ENCODE measurements at places on chromosomes 5 and 9.
A peak's percentile ranks its signal among the peaks of the same experiment; 100 is the strongest.

- DNase-seq = no peak
Measured at GRCh38 chr5:131297886-131298285, 34.0 kb downstream of the CDC42SE2 start.

- no peak for DNase-seq
Measured at GRCh38 chr9:107999011-107999410, 509.4 kb upstream of the KLF4 start.

DNA sequence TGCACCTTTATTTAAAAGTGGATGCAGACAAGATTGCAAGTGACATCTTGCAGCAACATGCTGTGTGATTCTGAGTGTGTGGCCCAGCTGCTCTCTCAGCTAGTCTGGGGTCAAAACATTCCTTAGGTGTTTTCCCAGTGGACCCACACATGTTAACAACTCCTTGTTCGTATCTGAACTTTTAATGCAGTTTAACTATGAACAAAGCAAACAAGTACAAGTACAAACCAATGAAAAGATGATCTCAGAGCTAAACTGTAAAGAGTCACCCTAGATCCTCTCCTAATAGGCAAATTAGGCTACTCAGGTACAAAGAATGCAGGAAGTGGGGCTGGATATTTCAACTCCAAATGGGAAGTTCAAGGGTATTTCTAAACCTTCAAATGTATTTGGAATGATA is 108.4 kb downstream of the ENTREP1 start:
- no peak for DNase-seq

DNA sequence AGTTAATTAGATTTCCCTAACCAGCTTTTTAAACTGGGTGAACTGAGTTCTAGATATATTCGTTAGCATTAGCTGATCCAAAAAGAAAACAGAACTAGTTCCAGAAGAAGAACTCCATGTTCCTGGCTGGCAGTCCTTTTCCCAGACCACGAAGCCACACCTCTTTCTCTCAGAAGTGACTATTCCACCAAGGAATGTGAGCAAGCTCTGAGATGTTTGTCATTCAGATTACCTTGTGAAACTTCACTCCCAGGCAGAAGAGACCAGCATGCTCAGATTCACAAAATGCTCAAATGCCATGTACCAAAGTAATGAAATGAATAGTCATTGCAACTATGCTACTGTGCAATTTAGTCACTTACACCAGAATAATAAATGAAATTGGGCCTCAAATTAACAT is 4.4 kb upstream of the SSBP2 start:
- DNase-seq = no peak

DNA sequence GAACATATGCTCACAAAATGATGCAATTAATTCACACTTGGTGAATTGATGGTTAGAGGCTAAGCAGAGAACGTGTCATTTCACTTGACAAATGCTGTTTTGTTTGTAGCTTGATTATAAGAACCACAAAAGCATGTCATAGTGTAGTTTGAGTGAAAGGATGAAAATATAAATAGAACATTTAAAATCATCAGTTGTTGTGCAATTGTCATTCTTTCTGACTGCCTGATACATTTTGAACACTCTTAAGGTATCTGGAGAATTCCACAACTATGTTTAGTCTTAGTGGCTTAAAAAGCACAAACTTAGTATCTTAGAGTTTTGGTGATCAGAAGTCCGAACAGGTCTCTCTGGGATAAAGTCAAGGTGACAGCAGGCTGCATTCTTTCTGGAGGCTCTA is 129.4 kb downstream of the BASP1 start:
- DNase-seq = no peak

DNA sequence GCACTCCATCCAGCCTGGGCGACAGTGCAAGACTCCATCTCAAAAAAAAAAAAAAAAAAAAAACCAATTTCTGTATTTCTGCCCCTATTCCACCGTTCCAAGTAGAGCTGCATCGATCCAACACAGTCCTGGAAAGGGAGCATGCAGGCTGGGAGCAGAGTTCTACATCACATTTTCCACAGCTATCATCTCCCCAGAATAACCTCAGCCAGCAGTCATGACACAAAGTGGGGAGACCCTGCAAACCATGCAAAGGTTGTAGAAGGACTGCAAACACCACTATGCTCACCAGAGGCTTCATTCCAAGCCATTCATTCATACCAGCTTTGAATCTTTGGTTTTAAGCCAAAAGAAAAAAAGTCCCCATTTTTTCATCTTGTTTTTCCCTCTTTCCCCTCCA is 20.8 kb upstream of the ZNF354A start:
- DNase-seq = no peak

- DNase-seq = no peak
Measured at GRCh38 chr5:16550316-16550952, 66.4 kb downstream of the RETREG1 start.

GRCh38 chr9:36974731-36975130 is 59.3 kb downstream of the PAX5 start:
- DNase-seq = no peak

DNA sequence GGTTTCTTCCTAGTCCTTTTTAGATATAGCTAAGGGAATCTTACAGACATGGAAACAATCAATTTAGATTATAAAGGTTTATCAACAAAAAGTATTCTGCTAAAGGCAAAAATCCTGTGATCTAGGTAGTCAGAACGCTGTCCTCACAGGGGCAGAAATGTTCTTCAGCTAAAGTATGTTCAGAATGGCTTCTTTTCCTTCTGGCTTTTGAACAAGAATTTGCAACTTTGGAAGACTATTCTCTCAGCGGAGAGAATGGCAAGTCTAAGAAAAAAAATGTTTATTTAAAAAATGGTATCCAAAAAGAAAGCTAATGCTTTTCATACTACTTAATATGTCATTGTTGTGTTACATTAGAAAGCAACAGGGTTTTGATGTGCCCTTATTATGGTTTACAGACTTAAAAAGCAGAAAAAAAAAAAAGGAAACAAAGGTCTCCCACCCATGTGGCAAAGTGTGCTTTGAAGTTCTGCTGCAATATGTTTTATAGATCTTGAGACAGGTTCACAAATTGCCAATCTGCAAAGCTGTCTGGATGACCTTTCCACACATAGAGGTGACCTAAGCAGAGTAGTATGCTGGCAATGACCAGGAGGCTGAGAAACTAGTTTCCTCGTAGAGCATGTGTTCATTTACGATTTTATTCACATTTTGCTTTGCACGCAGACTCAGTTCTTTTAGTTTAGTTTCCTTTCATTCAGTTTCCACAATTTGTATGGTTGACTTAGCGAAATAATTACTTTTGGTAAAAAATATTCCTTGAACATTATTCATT is 45.1 kb upstream of the PJA2 start:
- no peak for DNase-seq

- no peak for DNase-seq
Measured at GRCh38 chr9:125707472-125707804, 430 bp upstream of the MAPKAP1 start.

- no peak for DNase-seq
Measured at GRCh38 chr5:151068433-151069197, 12.2 kb downstream of the TNIP1 start.

GRCh38 chr5:180035206-180035931 is 36.2 kb downstream of the RNF130 start:
- DNase-seq = no peak

GRCh38 chr9:134984372-134985265 is 66.9 kb upstream of the FCN1 start:
- peak; percentile 53 for DNase-seq

GRCh38 chr9:68740561-68740960 is 35.5 kb downstream of the PIP5K1B start:
- no peak for DNase-seq

DNA sequence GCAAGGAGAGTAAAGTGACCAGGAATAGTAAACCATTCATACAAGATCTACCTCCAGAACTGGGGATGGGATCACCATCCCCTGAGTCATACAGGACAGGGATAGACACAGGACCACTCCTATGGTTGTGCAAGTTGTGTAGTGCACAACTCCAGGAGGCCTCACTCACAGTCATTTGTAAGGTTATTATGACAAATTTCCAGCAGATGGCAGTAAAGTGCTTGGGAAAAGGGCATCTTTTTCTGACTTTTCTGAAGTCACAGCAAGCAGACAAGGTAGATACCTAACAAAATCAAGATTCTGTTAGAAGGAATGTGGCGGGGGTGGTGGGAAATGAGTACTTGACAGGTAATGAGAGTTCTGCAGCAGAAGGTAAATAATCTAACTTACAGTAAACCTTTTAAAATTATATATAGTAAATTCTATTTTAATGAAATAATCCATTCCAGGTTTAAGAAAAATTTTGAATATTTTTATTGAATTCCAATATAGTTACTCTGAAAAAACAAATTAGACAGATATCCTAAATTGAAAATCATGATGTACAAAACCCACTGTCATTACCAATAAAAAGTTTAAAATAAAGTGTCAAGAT is 16.7 kb upstream of the KIF27 start:
- no peak for DNase-seq

- no peak for DNase-seq
Measured at GRCh38 chr5:165565911-165566310, 2060.5 kb downstream of the MAT2B start.

DNA sequence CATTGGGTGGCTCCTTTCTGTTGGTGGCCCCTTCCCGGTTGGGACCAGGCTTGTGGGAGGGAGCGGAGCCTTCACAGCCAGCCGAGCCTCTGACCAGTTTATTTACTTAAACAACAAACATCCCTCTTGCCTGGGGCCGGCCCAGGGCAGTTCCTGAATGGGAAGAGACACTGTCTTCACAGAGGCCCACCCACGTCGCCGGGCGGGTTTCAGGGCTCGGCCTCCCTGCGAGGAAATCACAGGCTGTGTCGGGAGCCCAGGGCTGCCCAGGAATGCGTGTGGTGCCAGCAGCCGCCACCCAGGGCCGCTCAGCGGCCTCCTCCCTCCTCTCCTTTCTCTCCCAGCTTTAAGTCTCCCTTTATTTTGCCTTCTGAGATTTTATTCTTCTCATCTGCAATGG is 132.5 kb downstream of the HSD17B3 start:
- peak; percentile 70 for DNase-seq

GRCh38 chr9:5112646-5113045 is 72.8 kb downstream of the INSL6 start:
- peak; percentile 61 for DNase-seq

GRCh38 chr9:127011772-127012171 is 97.2 kb downstream of the RALGPS1 start:
- no peak for DNase-seq

GRCh38 chr5:115869256-115869795 is 27.6 kb downstream of the AP3S1 start:
- no peak for DNase-seq

- DNase-seq = no peak
Measured at GRCh38 chr9:4755026-4755609, 14.1 kb upstream of the AK3 start.
